ENCODE measurements at places on chromosomes 5 and 9.

- no peak overlapping the region for H3K4me3 ChIP-seq
- H3K27ac ChIP-seq: no peak overlapping the region
- H3K36me3 ChIP-seq: no peaks in the 10 kb centered on the region
Observed at GRCh38 chr5:78879516-78879915, 105.6 kb downstream of the ARSB start.

DNA sequence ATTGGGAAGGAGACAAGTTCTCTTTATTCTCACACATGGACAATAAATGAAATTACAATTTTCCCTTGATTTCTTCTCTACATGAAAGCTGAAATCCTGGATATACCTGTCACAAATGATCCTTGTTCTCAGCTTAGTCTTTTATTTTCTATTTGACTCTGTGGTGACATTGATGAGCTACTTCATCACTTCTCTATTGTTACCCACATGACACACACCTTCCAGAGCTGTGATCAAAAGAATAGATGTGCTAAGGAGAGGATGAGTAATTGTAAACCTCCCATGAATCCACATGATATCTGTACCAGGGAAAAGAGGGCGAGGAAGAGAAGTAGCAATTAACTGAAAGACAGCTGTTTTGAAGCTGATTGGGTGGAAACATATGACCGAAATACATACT, 102.0 kb downstream of the CAVIN4 start:
- H3K27me3 ChIP-seq: no peaks in the 10 kb centered on the region
- no peak overlapping the region for H3K27ac ChIP-seq
- DNase-seq: no peak
- H3K36me3 ChIP-seq: no peaks in the 10 kb centered on the region
- no peaks in the 10 kb centered on the region for H3K4me1 ChIP-seq

DNA sequence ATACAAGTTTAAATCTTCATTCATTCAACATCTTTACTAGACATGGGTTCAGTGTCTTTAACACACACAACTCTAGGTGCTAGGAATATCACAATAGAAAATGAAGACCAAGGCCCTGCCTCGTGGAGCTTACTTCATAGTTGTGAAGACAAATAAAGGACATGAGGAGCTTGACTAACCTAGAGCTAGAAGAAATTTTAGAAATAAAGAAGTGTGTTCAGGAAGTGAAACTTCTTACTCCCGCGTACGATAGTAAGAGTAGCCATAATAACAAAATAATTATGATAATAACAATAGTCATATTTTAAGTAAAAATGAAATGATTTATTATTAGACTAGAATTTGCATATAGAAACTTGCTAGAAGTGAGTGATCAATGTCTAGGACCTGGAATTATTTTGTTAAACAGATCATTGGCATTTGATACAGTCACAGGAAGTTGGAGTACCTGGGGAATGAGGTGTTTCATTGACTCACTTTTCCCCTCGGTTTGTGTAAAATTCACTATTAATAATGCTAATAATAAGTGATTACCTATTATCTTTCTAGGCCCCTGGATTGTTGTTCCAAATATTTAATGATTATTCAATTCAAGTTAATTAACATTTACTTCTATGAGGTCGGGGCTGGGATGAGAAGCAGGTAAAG, 331.3 kb downstream of the NSG2 start:
- H3K4me3 ChIP-seq: no peak overlapping the region
- no peaks in the 10 kb centered on the region for H3K36me3 ChIP-seq
- H3K4me1 ChIP-seq: no peaks in the 10 kb centered on the region
- H3K27ac ChIP-seq: no peak overlapping the region
- DNase-seq: no peak

GRCh38 chr9:122051351-122052321, 41.5 kb downstream of the TTLL11 start:
- H3K4me3 ChIP-seq: no peak overlapping the region
- no peaks in the 10 kb centered on the region for H3K36me3 ChIP-seq
- no peak overlapping the region for H3K27ac ChIP-seq
- DNase-seq: no peak
- H3K4me1 ChIP-seq: no peaks in the 10 kb centered on the region

- no peak for DNase-seq
- H3K4me3 ChIP-seq: no peak overlapping the region
- no peaks in the 10 kb centered on the region for H3K27me3 ChIP-seq
- H3K4me1 ChIP-seq: no peaks in the 10 kb centered on the region
- no peak overlapping the region for H3K27ac ChIP-seq
Observed at GRCh38 chr5:179430193-179431175, 85.2 kb upstream of the ADAMTS2 start.

- H3K27me3 ChIP-seq: no peaks in the 10 kb centered on the region
- no peak overlapping the region for H3K27ac ChIP-seq
- H3K36me3 ChIP-seq: no peaks in the 10 kb centered on the region
- no peak overlapping the region for H3K4me3 ChIP-seq
Observed at GRCh38 chr5:119341452-119342349, 14.1 kb upstream of the TNFAIP8 start.

- no peaks in the 10 kb centered on the region for H3K36me3 ChIP-seq
- H3K27me3 ChIP-seq: no peaks in the 10 kb centered on the region
- DNase-seq: no peak
- no peak overlapping the region for H3K27ac ChIP-seq
Observed at GRCh38 chr9:8429157-8429556, 629.6 kb upstream of the DMAC1 start.

DNA sequence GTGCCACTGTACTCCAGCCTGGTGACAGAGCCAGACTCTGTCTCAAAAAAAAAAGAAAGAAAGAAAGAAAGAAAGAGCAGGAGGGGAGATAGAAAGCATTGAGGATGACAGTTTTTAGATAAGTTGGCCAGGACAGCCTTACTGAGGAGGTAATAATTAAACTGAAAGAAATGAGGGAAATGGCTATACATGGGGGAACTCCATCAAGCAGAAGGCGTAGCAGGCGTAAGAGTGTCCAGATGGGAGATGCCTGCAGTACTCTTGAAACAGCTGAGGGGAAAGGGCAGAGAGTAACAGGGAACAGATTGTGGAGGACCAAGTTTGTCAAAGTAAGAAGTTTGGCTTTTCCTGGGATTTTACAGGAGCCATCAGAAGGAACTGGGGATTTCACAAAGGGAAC, 57.5 kb downstream of the HMGCS1 start:
- H3K27ac ChIP-seq: no peak overlapping the region
- DNase-seq: no peak
- H3K27me3 ChIP-seq: no peaks in the 10 kb centered on the region
- no peak overlapping the region for H3K4me3 ChIP-seq

DNA sequence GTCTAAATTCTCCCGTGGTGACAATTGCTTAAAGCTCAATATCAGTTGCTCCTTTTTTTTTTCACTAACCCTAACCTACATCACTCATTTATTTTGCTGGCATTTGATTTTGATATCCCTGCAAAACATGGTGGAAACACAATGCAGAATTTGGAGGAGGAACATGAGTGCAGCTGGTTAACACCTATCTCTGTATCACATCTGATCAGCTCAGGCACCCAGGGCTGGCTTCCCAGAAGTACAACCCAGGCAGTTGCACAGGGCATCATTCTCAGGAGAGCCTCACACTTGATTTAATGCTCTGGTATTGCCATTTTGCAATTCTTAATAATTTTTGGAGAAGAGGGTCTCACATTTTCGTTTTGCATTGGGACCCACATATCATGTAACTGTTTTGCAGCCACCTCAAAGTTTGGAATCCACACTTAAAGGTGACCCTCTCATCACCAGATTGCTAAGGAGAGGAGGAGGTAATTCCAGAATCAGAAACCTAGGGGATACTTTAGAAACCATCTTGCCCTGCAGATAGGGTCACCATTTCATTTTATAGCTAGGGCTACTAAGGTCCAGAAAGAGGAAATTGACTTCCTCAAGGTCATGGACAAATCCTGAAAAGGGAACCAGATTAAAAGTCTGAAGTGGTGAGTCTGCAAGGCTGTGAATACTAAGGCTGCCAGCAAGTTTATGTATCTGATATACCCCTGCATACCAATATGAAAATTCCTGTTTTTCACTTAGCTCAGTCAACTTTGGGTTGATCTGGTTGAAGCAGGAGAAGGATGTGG, 19.3 kb upstream of the ADAM19 start:
- H3K4me1 ChIP-seq: no peaks in the 10 kb centered on the region
- H3K4me3 ChIP-seq: no peak overlapping the region
- no peak overlapping the region for H3K27ac ChIP-seq
- no peaks in the 10 kb centered on the region for H3K36me3 ChIP-seq
- no peak for DNase-seq
- H3K27me3 ChIP-seq: no peaks in the 10 kb centered on the region

DNA sequence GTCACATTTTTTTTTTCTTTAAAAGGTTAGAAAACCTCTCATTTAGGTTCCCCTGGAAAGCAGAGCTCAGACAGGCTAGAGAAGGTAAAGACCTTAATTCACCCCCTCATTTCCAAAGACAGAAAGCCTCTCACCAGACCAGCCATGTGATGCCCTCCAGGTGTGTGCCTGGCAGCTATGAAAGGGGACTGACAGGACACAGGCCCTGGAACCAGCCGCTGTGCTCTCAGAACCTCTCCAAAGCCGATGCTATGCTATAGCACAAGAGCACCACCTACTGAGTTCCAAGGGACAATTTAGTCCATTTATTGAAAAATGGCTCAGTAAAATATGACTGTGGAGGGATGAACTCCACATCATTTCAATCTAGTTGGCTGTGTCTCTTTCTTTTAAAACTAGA, 48.8 kb downstream of the FANCC start:
- H3K36me3 ChIP-seq: no peaks in the 10 kb centered on the region
- no peaks in the 10 kb centered on the region for H3K27me3 ChIP-seq
- H3K4me1 ChIP-seq: no peaks in the 10 kb centered on the region
- H3K27ac ChIP-seq: no peak overlapping the region

- no peaks in the 10 kb centered on the region for H3K36me3 ChIP-seq
- H3K4me1 ChIP-seq: no peaks in the 10 kb centered on the region
- H3K27ac ChIP-seq: no peak overlapping the region
Observed at GRCh38 chr9:87008667-87009066, 61.4 kb upstream of the GAS1 start.

DNA sequence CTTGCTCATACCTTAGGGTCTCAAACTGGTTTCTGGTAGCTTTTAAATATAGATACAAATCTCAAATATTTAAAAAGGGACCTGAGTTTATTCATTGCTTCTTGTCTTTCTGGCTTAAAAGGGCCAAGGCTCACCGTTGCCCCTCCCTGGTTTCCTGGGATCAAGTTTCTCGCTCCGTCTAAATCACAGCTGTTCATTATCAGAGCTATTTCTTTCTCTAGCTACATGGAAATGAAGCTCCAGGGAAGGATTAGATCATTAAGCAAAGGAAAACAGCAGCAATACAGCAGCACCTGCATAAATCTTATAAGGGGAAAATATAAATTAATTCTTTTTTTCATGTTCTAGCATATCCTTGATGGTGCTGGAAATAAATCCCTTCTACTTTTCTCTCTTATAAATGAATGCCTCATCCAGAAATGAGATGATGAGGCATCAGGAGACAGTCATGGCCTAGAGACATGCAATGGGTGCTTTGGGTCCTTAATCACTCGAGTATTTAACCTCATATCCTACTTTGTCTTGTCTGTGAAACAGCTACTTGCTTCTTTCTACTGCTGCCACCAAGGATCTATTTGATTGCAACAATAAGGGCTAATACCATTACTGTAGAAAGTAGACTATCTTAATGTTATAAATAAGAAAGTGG, 320.1 kb downstream of the TRPM3 start:
- no peak overlapping the region for H3K4me3 ChIP-seq
- peaks cover 2% of the 10 kb centered on the region for H3K4me1 ChIP-seq
- H3K36me3 ChIP-seq: no peaks in the 10 kb centered on the region
- no peak for DNase-seq

DNA sequence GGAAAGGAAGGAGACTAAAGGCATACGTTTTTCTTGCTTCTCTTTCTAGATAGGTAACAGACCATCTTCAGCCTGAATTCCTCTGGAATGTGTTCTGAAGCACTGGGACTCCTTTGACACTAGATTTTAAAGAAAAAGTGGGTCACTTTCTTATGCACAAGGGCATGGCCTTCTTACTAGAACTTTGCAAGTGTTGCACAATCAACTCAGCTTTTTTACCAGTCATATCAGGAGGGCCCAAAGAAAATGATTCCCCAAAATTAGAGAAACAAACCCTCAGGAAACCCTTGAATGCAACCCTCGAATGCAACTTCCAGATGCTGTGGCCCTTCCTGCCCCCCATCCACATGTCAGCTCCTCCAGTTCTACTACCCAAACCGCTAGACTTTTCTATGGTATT, 93.9 kb downstream of the YTHDC2 start:
- H3K4me3 ChIP-seq: no peak overlapping the region
- DNase-seq: no peak
- no peaks in the 10 kb centered on the region for H3K27me3 ChIP-seq
- no peaks in the 10 kb centered on the region for H3K4me1 ChIP-seq

GRCh38 chr9:14351221-14351836, 37.4 kb upstream of the NFIB start:
- H3K27me3 ChIP-seq: peaks cover 41% of the 10 kb centered on the region
- no peak overlapping the region for H3K27ac ChIP-seq
- H3K36me3 ChIP-seq: no peaks in the 10 kb centered on the region
- DNase-seq: no peak
- no peaks in the 10 kb centered on the region for H3K4me1 ChIP-seq

GRCh38 chr9:125330587-125330986, 69.0 kb downstream of the GAPVD1 start:
- DNase-seq: no peak
- H3K4me3 ChIP-seq: no peak overlapping the region
- H3K27me3 ChIP-seq: no peaks in the 10 kb centered on the region
- H3K36me3 ChIP-seq: peaks cover 5% of the 10 kb centered on the region
- no peak overlapping the region for H3K27ac ChIP-seq

DNA sequence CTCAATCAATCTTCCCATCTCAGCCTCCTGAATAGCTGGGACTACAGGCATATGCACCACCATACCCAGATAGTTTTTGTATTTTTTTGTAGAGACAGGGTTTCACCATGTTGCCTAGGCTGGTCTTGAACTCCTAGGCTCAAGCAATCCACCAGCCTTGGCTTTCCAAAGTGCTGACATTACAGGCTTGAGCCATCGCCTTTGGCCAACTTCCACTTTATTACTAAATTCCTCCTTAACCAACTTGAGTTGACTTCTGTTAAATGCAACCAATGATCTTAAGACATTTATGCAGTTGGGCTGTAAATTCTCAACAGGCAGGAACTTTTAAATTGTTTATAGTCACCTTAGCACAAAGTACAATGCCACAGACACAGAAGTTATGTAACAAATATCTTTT, 2.8 kb downstream of the LARS1 start:
- no peak overlapping the region for H3K4me3 ChIP-seq
- DNase-seq: no peak
- H3K27ac ChIP-seq: no peak overlapping the region
- H3K4me1 ChIP-seq: 0 out of 2 replicates have a peak, but pooled peaks cover 1% of the 10 kb centered on the region
- H3K27me3 ChIP-seq: no peaks in the 10 kb centered on the region

- no peaks in the 10 kb centered on the region for H3K27me3 ChIP-seq
- H3K4me3 ChIP-seq: peak overlapping the region; percentile 99
- DNase-seq: no peak
- peaks cover 2% of the 10 kb centered on the region for H3K4me1 ChIP-seq
Observed at GRCh38 chr9:133347515-133347984, 381 bp downstream of the MED22 start.

All from iPS DF 6.9 (cell line).